Stimulated activated CD4-positive, alpha-beta T cell treated with anti-CD3 and anti-CD28 coated beads, Interleukin-1b, Interleukin-23, amount 100 ng/mL, for 1 hour (primary cell): ENCODE measurements at places on chromosomes 12 and 14.

GRCh38 chr12:105025890-105026289 is 39.8 kb downstream of the NOPCHAP1 start:
- no peak for DNase-seq

- DNase-seq = no peak
These were observed 104.9 kb upstream of the NOVA1 start for GRCh38 chr14:26702721-26703230.

DNA sequence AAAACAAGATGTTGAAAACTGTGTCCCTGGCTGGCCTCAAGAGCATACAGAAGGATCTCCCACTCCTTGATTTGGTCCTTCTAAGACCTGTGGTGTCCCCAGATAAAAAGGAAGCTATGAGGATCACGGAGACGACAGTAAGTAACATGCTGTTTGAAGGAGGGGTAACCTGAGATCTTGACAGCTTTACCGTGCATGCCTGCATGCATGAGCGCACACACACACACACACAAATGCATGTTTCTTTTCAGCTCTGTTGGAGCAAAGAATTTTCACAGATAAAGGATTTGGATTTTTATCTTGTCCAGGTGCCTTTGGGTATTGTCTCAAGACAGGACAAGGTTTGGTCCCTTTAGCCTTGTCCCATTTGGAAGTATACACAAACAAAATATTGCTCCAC is 411.6 kb upstream of the CCDC196 start:
- no peak for DNase-seq

GRCh38 chr12:94941440-94941862 is 62.0 kb downstream of the NDUFA12 start:
- DNase-seq = no peak

GRCh38 chr12:10067942-10068341 is 30.8 kb downstream of the CLEC1A start:
- no peak for DNase-seq

GRCh38 chr12:78149459-78149858 is 318.8 kb downstream of the NAV3 start:
- DNase-seq = no peak

DNA sequence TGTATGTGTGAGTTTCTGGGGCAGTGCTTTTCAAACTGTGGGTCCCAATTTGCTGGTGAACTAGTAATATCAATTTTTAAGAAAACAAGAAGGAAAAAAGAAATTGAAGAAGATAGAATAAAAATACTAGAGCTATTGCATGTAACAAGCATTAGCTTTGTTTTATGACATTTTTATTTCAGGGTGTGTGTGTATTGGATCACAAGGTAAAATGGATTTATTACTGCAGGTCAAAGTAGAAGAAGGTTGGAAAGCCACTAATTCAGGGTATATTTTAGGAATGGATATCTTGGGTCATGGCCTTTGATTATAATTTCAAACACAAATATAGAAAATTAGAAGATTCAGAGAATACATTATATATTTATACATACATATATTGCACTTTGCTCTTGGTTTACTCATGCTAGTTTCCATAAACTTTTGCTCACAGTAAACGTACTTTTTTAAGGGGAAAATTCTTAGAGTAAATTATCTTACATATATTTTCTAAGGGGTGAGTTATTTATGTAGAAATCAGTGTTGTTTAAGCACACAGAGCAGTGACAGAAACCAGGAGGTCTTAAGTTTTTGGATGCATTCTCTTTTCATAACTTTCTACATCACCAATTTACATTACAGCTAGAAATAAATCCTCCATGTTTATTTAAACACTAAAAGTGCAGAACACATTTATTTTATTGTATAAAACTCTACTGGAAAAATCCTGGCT is 34.5 kb upstream of the PPM1A start:
- DNase-seq = no peak

GRCh38 chr12:106679574-106679973 is 94.9 kb upstream of the RIC8B start:
- no peak for DNase-seq

DNA sequence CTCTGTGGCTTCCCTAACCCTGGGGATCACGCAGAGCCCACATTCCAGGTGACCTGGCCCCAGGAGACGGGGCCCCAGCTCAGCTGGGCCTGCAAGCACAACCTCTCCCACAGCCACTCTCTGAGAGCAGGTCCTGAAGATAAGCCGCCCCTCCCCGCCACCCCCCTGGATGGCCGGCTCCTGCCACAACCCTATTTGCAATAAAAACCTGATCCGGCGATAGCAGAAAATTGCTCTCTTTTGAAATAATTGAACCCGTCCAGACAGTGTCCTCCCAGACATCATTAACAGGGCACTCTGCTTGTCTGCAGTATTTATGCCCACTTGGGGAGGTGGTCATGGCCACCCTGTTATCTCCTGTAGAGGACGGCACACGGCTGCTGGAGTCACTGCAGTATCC is 5.0 kb downstream of the C14orf180 start:
- no peak for DNase-seq

DNA sequence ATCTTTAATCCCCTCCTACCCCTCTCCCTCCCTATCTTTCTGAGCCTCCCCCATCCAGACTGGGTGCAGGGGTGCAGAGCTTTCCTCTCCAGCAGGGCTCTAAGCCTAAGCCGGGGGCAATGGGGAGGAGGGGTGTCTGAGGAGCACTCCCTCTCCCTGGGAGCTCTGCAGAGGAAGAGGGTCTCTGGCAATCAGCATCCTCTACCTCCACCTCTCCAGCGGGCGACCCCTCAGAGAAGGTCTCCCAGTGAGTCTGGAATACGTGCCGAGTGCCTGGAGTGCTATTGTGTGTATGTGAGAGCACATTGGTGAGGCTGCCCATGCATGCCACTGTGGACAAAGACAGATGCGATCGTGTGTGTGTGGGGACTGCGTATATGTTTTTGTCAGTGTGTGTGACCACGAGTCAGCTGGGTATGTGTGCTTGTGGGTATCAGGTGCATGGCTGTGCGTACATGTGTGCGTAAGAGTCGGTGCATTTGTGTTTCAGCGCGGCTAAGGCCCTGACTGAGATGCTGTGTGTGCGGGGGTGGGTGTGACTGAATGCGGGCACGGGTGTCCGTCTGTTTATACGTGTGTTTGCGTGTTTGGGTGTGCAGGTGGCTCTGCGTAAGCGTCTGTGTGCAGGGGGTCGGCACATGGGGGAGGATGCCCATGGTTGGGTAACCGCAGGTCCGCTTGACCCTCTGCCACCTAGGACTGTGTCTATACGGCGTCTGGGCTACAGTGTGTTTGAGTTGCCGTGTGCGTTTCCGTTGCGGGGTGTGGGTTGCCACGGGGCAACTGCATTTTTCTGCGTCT is 905 bp upstream of the DLK1 start:
- no peak for DNase-seq

- DNase-seq = no peak
These were observed 422.2 kb upstream of the FOXG1 start for GRCh38 chr14:28344381-28344780.

DNA sequence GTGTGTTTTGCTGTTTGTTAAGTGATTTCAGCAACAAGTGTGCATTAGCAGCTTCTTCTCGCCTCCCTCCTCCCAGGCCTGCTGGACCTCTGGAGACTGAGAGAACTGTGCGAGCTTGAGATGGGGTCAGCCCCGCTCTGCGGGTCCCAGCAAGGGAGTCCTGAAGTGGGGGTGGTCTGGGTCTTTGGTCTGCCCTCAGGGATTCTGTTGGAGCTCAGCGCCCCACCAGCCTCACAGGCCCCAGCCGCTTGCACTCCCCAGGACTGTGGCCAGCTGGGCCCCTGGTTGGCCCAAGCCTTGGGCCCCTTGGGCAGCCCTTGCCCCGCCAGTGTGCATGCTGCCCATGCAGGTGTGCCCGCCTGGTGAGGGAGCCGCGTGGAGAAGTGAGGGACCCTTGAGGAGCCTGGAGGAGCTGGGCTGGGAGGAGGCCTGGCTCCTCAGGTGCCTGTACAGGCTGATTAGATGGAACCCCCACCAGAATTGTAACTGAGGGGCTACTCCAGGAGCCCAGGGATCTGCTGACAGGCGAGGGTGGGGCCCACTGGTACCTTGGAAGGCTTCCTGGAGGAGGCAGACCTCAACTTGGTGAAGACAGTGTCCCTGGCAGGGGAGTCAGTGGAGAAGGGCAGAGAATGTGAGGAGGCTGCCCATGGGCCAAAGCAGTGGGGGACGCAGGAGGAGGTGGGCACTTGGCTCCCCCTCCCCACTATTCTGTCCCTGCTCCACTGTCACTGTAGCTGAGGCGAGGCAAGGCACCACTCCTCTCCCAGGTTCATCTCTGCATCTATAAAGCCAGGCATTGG is 56.7 kb downstream of the BEGAIN start:
- no peak for DNase-seq

GRCh38 chr14:86539361-86540070 is 1009.6 kb downstream of the FLRT2 start:
- DNase-seq = no peak

GRCh38 chr14:49008363-49008762 is 577.8 kb downstream of the RPS29 start:
- no peak for DNase-seq

GRCh38 chr14:95697764-95698163 is 11.5 kb downstream of the TCL1B start:
- DNase-seq = no peak
